Left lung (tissue), 14 donors: ENCODE measurements at places on chromosomes 7 and 10. TPM values are rescaled to one million over a fixed set of nuclear protein-coding genes. Genes with fewer than 3 reads are reported as not detected.
A peak's percentile ranks its signal among the peaks of the same experiment; 100 is the strongest.

HOXA5 gene
- 16.1 TPM for total RNA-seq

TBC1D12 gene
- 11.2 TPM for total RNA-seq

CHN2 gene
- total RNA-seq: 5.5 TPM

EDRF1 gene
- 24.2 TPM for total RNA-seq

MNX1 gene
- total RNA-seq: 0.26 TPM

RARRES2 gene
- 133 TPM for total RNA-seq

SPDYE11 gene
- not detected for total RNA-seq

LIPF gene
- not detected for total RNA-seq

KIAA1549 gene
- total RNA-seq: 4.8 TPM

SPDYE6 gene
- total RNA-seq: not detected

WNT16 gene
- not detected for total RNA-seq

- H3K4me1 ChIP-seq: no peaks in the 10 kb centered on the region
- DNase-seq: no peak
- no peak overlapping the region for H3K27ac ChIP-seq
- H3K27me3 ChIP-seq: no peaks in the 10 kb centered on the region
- H3K36me3 ChIP-seq: no peaks in the 10 kb centered on the region
Measured at GRCh38 chr7:73799282-73800141, 29.4 kb upstream of the CLDN3 start.

DNA sequence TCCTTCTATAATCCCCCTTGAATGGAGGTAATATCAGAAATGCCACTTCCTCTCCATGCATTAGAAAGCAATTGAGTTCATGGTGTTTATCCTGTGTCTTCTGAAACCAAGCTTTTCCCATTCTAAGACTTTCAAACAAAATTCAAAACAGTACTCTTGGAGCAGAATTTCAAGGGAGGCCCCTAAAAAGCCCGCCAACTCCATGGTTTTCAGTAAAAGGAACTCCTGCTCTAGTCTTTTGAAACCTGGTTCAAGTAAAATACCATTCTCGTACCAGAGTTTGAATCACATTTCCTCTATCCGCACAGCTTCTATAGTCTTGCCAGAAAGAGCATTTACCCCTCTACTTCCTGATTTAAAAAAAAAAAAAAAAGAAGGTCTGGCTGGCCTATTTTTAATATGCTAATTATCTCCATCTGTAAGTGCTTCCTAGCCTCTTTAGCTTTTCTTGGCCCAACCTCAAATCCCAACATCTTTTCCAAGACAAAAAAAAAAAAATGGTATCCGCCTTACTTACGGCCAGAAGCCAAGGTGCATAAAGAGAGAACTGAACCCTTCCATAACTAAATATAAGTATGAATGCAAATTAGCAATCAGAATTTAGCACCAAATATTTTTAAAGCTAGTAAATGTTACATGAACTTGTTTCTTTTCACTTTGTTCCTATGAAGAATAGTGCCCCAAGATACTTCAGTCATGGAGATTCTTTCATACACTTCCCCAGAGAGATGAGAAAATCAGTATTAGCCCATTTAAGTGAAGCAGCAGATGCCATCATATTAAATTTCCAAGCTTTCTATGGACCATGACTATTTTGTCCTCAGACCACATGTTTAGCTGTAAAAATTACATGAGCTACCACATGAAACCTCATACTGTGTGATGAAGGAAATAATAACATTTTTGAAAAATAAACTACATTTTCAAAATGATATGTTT, 199.9 kb upstream of the FAM3C start:
- H3K36me3 ChIP-seq: no peaks in the 10 kb centered on the region
- no peaks in the 10 kb centered on the region for H3K27me3 ChIP-seq
- no peak overlapping the region for H3K27ac ChIP-seq
- DNase-seq: no peak
- no peak overlapping the region for H3K4me3 ChIP-seq

GRCh38 chr10:100696477-100696901, 48.9 kb upstream of the PAX2 start:
- no peaks in the 10 kb centered on the region for H3K36me3 ChIP-seq
- no peak for DNase-seq
- no peaks in the 10 kb centered on the region for H3K4me1 ChIP-seq
- peaks cover 81% of the 10 kb centered on the region for H3K27me3 ChIP-seq
- H3K4me3 ChIP-seq: no peak overlapping the region

- H3K4me3 ChIP-seq: no peak overlapping the region
- no peaks in the 10 kb centered on the region for H3K4me1 ChIP-seq
- no peaks in the 10 kb centered on the region for H3K27me3 ChIP-seq
- no peaks in the 10 kb centered on the region for H3K36me3 ChIP-seq
- peak; percentile 56 for DNase-seq
Measured at GRCh38 chr7:144527051-144527471, 123.6 kb upstream of the NOBOX start.

- no peaks in the 10 kb centered on the region for H3K36me3 ChIP-seq
- no peaks in the 10 kb centered on the region for H3K4me1 ChIP-seq
- H3K4me3 ChIP-seq: no peak overlapping the region
- H3K27me3 ChIP-seq: no peaks in the 10 kb centered on the region
- no peak for DNase-seq
Measured at GRCh38 chr7:95028683-95029082, 121.3 kb downstream of the PPP1R9A start.

DNA sequence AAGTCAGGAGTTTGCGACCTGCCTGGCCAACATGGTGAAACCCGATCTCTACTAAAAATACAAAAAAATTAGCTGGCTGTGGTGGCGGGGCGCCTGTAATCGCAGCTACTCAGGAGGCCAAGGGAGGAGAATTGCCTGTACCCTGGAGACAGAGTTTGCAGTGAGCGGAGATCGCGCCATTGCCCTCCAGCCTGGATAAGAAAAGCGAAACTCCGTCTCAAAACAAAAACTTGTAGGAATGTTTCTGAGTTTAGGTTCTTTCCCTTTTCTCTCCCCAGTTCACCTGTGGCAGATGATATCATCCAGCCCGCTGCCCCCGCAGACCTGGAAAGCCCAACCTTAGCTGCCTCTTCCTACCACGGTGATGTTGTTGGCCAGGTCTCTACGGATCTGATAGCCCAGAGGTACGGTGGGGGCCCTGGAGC, 138.8 kb upstream of the BTBD16 start:
- no peaks in the 10 kb centered on the region for H3K27me3 ChIP-seq
- H3K27ac ChIP-seq: no peak overlapping the region
- DNase-seq: no peak
- H3K36me3 ChIP-seq: peaks cover 45% of the 10 kb centered on the region

DNA sequence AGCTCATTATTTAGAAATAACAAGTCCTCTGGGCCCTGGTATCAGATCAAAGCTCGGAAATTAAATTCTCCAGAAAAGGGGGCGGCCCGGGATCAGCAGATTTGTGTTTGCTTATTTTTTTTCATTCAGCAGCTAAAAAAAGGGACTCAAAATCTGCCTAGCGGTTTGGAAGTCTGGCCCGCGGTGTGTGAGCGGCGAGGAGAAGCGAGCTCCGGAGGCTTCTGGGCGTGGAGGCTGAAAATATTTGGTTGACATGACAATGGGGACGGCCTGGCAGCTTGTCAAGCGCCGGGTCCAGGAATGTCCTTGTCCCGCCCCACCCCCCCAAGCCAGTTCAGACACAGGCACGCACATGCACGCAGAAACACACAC, 43.4 kb downstream of the FOXL3 start:
- H3K36me3 ChIP-seq: no peaks in the 10 kb centered on the region
- H3K4me3 ChIP-seq: peak overlapping the region; percentile 17
- DNase-seq: peak; percentile 70
- no peaks in the 10 kb centered on the region for H3K27me3 ChIP-seq
- H3K4me1 ChIP-seq: peaks cover 7% of the 10 kb centered on the region
- peak overlapping the region; percentile 45 for H3K27ac ChIP-seq

GRCh38 chr10:31586723-31587638, 268.0 kb downstream of the ZEB1 start:
- H3K36me3 ChIP-seq: no peaks in the 10 kb centered on the region
- no peaks in the 10 kb centered on the region for H3K27me3 ChIP-seq
- peaks cover 37% of the 10 kb centered on the region for H3K4me1 ChIP-seq
- no peak for DNase-seq
- no peak overlapping the region for H3K4me3 ChIP-seq
- H3K27ac ChIP-seq: peak overlapping the region; percentile 18

DNA sequence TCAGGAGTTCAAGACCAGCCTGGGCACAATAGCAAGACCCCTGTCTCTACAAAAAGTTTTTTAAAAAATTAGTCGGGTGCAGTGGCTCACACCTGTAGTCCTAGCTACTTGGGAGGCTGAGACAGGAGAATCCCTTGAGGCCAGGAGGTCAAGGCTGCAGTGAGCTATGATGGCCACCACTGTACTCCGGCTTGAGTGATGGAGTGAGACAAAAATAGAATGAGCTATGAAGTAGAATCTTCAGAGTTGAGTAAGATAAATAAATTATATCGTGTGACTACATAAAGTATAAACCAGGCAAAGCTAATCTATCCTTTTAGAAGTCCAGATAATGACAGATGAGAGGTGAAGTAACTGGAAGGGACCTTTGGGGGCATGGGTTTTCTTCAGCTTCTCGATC, 15.3 kb upstream of the MRPS24 start:
- DNase-seq: no peak
- H3K27me3 ChIP-seq: no peaks in the 10 kb centered on the region
- H3K36me3 ChIP-seq: peaks cover 68% of the 10 kb centered on the region
- peaks cover 12% of the 10 kb centered on the region for H3K4me1 ChIP-seq

DNA sequence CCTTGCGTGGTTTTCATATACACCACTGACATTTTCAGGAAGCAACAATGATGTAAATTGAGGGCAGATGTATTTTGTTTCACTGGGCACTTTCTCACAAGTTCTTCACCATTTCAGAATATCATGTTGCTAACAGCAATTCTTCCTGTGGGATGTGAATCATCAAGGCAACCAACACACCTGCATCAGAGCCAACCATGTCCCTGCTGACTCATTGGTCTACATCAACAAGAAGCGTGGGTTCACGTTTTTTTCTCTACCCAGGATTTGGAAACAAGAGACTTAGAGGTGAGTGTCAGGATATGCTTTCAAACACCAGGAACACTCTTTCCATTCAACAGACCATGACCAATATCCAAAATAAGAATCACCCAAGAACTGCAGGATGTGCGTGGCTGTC, 203.9 kb downstream of the TEX36 start:
- peaks cover 19% of the 10 kb centered on the region for H3K27me3 ChIP-seq
- no peaks in the 10 kb centered on the region for H3K4me1 ChIP-seq
- no peak for DNase-seq
- no peak overlapping the region for H3K4me3 ChIP-seq

DNA sequence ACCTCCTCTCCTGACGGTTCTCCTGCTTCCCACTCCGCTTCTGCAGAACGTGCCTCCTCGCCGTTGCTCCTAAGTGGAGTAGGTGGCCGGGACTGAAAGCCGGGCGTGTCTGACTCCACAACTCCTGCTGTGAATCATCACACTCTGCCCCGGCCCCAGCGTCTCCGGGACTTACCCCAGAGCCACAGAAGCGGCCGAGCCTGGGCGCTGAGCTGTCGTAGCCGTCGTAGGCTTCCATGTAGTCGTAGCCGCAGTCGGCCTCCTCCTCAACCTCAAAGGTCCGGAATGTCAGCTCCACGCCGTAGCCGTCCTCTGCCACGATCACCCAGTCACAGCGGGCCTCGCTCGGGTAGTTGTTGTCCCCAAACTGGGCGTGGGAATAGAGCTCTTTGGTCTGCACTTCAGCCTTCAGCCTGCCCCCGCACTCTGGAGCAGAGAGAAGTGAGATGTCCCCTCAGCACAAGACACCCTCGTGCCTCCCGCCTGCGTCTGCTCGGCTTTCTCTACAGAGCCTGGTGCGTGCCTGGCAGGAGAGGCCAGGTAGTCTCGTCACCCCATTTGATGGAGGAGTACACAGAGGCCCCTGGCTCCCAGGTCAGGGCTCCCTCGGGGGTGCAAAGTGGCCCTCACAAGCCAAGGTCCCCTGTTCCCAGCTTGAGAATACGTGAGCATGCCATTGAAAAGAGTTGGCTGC, 11.2 kb upstream of the OPALIN start:
- H3K4me1 ChIP-seq: peaks cover 3% of the 10 kb centered on the region
- no peak overlapping the region for H3K27ac ChIP-seq
- no peaks in the 10 kb centered on the region for H3K36me3 ChIP-seq
- DNase-seq: no peak
- no peak overlapping the region for H3K4me3 ChIP-seq
- H3K27me3 ChIP-seq: peaks cover 7% of the 10 kb centered on the region

- H3K27ac ChIP-seq: peak overlapping the region; percentile 96
- peak overlapping the region; percentile 56 for H3K4me3 ChIP-seq
- peak; percentile 73 for DNase-seq
- peaks cover 33% of the 10 kb centered on the region for H3K36me3 ChIP-seq
- no peaks in the 10 kb centered on the region for H3K27me3 ChIP-seq
- H3K4me1 ChIP-seq: peaks cover 5% of the 10 kb centered on the region
Measured at GRCh38 chr10:21534604-21535493, 817 bp downstream of the MLLT10 start.

- no peak overlapping the region for H3K4me3 ChIP-seq
- H3K27me3 ChIP-seq: no peaks in the 10 kb centered on the region
- H3K36me3 ChIP-seq: no peaks in the 10 kb centered on the region
- H3K27ac ChIP-seq: no peak overlapping the region
- DNase-seq: no peak
- no peaks in the 10 kb centered on the region for H3K4me1 ChIP-seq
Measured at GRCh38 chr7:108089381-108089780, 40.8 kb downstream of the LAMB4 start.

- H3K4me3 ChIP-seq: no peak overlapping the region
- H3K36me3 ChIP-seq: no peaks in the 10 kb centered on the region
- H3K27ac ChIP-seq: no peak overlapping the region
- H3K4me1 ChIP-seq: no peaks in the 10 kb centered on the region
Measured at GRCh38 chr7:13067036-13067435, 379.6 kb downstream of the ARL4A start.

DNA sequence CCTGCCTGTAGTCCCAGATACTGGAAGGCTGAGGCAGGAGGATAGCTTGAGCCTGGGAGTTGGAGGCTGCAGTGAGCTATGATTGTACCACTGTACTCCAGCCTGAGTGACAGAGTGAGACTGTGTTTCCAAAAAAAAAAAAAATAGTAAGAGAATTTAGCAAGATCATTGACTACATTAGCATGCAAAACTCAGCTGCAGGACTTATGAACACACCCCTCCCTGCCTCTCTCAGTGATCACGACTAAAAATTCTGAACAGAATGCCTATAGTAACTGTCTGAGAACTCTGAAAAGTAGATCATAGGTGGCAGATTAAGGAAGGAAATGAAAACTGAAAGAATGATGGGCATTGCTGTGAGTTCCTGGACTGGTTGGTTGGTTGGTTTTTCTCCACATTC, 50.5 kb downstream of the MYL10 start:
- DNase-seq: no peak
- H3K36me3 ChIP-seq: no peaks in the 10 kb centered on the region
- no peak overlapping the region for H3K4me3 ChIP-seq
- peaks cover 3% of the 10 kb centered on the region for H3K27me3 ChIP-seq
- H3K4me1 ChIP-seq: no peaks in the 10 kb centered on the region

GRCh38 chr7:142134909-142135308, 23.4 kb downstream of the MGAM2 start:
- DNase-seq: no peak
- no peak overlapping the region for H3K27ac ChIP-seq
- H3K4me3 ChIP-seq: no peak overlapping the region
- H3K36me3 ChIP-seq: no peaks in the 10 kb centered on the region

DNA sequence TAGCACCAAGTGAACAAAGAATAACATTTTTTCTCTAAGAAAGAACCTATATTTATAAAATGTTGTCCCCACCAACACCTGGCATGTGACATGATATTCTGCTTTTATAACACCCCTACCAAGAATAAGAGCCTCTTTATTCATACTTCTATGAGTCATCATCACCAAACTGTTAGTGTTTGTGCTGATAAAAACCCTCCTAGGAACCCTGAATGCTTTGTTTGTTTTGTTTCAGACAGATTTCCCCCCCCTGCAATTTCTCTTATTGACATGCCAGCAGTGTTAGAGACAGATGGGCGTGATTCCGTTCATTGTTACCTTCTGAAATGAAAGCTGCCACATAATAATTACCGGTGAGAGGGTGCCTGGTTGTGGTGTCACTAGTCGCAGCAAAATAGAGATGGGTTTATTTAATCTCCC, 651.1 kb downstream of the SORCS1 start:
- no peak for DNase-seq
- no peaks in the 10 kb centered on the region for H3K36me3 ChIP-seq
- no peak overlapping the region for H3K27ac ChIP-seq
- no peak overlapping the region for H3K4me3 ChIP-seq
